Occipital lobe (tissue), 3 donors: ENCODE measurements at places on chromosomes 5 and 9. TPM values are rescaled to one million over a fixed set of nuclear protein-coding genes. Genes with fewer than 3 reads are reported as not detected.

Gene ARHGEF37
- 1.4 TPM for total RNA-seq

Gene PKN3
- total RNA-seq: 0.31 TPM

Gene ANKRA2
- total RNA-seq: 56.1 TPM

Gene FNIP1
- total RNA-seq: 64.4 TPM

Gene GLDC
- total RNA-seq: 10.0 TPM

GRCh38 chr5:106843812-106844416 is 826.8 kb downstream of the EFNA5 start:
- DNase-seq: no peak

DNA sequence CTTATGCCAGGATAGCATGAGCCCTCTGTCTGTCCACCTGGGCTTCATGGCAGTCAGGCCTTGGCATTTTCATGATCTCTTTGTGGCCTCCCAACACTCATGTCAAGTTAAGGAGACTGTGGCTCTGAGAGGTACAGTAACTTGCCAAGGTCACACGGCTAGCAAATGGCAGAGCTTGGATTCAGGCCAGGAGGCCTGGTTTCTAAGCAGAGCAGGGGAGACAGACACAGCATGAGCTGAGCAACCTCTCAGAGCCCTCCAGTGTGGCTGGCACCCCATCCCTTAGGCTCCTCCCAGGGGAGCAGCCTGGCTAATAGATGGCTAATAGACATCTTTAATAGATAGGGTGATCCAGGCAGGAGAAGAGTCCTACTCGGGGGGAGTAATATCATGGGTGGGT is 4.1 kb downstream of the SYNPO start:
- no peak for DNase-seq

DNA sequence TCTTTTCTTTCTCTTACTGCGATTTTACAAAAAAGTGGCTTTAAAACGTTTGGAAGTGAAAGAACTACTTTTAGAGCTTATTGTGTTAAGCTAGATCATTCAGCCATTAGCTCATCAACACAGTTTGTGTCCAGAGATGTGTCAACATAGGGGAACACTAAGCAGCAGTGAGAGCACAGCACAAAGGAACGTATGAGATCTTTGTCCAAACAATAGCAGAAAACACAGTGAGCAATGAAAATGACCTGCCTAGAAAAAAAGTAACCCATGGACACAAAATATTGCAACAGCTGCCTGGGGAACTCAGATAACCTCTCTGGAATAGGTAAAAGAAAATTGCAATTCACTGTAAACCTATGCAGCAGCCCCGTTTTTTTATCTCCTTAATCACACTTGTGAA is 372.5 kb downstream of the ARHGEF28 start:
- DNase-seq: no peak

- DNase-seq: no peak
Measured at GRCh38 chr5:149939546-149939945, 5.0 kb downstream of the PDE6A start.

GRCh38 chr5:102922799-102923477 is 167.8 kb downstream of the PAM start:
- no peak for DNase-seq

- no peak for DNase-seq
Measured at GRCh38 chr5:4413996-4414395, 726.1 kb upstream of the ADAMTS16 start.

DNA sequence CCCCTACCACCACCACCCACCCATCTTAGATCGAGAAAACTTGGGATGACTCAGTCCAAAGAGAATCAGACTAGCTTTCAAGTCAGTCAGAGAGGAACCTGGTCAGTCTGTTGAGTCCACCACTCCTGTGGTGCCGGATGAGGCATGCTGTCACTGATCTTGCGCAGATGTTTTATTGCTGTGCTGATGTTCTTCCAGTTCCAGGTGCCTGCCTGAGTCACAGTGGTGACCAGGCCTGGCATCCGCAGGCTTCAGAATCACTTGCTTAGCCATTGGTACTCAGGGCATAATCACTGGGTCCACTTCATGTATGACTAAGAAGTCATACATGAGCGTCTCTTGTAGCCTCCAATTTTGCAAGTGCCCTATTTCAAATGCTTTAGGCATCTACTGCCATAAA is 114.1 kb downstream of the MUSK start:
- DNase-seq: no peak

- DNase-seq: no peak
Measured at GRCh38 chr9:38084556-38084880, 15.5 kb upstream of the SHB start.

DNA sequence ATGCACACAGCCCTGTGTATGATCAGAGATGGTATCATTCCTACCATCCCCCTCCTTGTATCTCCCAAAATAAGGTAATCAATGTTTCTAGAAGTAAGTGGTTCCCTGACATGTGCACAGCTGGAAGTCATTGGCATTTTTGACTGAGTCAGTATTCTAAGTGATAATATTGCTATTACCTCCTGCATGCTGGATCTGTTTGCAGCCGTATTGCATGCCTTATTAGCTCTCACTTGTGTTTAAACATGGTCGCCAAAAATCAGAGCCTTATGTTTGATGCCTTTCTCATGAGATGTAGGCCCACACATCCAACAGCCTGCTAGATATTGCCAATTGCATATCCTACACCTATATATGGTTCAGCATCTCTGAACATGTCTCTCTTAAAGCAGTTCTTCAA is 254.3 kb downstream of the CDH12 start:
- DNase-seq: no peak

GRCh38 chr5:22050931-22051330 is 802.2 kb downstream of the CDH12 start:
- no peak for DNase-seq
